ENCODE measurements at places on chromosomes 1 and 21.
A peak's percentile ranks its signal among the peaks of the same experiment; 100 is the strongest.

DNA sequence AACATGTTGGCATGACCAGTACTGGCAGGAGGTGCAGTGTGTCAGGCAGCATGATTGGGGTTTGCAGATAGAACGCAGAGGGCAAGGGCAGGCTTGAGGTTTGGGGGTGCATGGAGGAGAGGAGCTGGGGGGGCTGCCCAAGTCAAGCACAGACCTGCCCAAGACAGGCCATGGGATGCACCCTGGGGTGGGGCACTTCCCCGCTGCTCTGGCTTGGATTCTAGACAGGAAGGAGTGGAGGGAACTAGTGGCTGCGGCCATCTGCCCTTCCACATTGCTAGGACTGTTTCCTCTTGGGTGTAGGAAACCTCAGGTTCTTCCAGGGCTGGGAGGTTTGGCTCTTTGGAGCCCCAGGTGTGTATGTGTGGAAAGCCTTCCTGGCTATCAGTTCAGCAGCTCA lies 3.0 kb downstream of the PDXK start:
- no peak for DNase-seq

- DNase-seq, result no peak
These were observed 330.4 kb upstream of the DEPDC1 start for GRCh38 chr1:68827261-68827660.

DNA sequence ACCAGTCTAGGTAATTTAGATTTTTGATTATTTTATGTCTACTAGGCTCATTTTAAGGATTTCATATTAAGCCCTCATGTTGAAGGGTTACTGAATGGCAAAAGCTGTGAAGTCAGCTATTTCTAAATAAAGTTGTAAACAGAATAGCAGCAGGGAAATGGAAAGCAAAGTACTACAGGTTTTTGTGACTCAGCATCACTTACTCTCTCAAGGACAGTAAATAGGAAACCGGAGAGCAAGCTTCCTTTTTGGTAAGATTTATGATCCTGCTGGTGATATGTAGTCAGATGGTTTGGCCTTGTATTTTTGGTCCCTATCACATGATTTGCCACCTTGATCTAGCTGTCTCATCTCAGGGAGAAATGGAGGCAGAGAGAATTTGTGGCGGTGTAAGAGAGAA lies 226.0 kb downstream of the RPS6KC1 start:
- DNase-seq, result no peak

DNA sequence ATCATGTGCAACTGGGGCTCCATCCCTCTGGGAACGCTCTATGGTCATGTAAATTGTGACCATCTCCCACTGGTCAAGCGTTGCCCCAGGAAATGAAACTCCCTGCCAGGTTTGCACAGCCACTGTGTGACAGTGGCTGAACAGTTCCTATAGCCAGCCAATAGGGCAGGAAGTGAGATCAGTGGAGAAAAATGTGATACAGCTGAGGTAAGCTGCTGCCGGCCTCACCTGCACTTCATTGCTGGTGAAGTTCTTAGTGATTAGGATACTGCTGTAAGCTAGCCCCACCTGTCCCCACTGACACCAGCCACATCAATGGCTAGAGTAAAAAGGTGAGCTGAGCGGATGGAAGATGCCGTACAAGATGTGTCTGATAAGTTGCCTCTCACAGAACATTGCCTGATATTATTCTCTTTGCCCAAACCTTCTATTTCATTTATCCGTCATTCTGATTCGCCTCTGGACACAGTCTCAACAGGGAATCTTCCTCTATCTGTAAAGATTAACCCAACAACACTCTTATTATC lies 38.4 kb upstream of the CDC42BPA start:
- DNase-seq, result no peak

DNA sequence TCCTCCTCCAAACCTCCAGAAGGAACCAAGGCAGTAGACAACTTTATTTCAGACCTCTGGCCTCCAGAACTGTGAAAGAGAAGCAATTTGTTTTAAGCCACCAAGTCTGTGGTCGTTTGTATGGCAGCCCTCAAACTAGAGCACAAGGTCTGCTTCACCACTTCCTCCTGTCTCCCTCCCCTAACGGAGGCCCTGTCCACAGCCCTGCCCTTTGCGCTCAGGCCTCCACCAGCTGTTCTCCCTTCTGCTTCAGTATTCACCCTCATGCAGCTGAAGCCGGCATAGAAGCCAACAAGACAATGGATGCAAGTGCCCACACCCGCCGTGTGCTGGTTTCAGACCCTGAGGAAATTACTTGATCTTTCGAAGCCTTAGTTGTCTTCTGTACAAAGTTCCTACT lies 364.1 kb downstream of the HHAT start:
- no peak for DNase-seq

DNA sequence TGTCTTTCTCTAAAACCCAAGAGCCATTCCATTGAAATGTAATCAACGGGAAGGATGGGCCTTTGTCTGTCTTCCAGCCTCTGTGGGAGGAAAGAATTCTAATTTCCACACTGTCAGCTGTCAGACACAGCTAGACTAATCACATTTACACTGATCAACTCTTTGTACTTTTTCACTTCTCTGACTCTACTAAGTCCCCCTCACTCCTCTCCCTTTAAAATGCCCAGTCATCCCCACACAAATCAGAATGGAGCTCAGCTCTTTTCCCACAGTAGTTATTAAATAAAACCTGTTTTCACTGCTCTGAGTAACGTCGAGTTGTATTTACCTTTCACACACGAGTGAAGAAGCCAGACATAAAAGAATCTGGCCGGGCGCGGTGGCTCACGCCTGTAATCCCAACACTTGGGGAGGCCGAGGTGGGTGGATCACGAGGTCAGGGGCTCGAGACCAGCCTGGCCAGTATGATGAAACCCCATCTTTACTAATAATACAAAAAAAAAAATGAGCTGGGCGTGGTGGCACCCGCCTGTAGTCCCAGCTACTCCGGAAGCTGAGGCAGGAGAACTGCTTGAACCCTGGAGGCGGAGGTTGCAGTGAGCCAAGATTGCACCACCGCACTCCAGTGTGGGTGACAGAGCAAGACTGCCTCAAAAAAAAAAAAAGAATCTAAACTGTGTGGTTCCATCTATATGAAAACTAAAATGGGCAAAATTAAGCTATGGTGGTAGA lies 13.3 kb downstream of the ZBTB8OS start:
- no peak for DNase-seq

DNA sequence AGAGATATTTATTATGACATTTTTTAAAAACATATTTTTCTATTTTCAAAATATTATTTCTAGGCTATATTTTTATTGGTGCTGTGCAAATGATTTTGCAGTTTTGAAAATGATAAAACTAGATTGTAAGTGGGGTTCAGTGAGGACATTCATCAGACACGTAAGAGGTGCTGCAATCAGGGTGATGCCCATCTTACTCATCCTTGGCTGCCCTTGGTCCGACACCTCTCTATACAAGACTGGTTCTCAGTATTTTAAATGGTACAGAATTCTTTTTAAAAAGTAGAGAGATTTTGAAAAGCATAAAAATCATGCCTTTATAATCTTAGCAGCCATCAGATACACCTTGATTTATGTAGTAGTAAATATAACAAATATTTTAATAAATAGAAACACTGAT lies 24.0 kb downstream of the HENMT1 start:
- no peak for DNase-seq

- no peak for DNase-seq
These were observed 73.8 kb downstream of the HSF2BP start for GRCh38 chr21:43585514-43585913.

- peak; percentile 79 for DNase-seq
These were observed 303.1 kb upstream of the RUNX1 start for GRCh38 chr21:35352066-35352770.
